A375 (cell line): ENCODE measurements at places on chromosomes 2 and 18. TPM values are rescaled to one million over a fixed set of nuclear protein-coding genes. Genes with fewer than 3 reads are reported as not detected.

Gene ASPRV1
- total RNA-seq = 0.34 and 0.61 TPM in 2 replicates

Gene CHRND
- total RNA-seq = not detected in 2 replicates

Gene ZNF396
- total RNA-seq = 0.72 and 1.4 TPM in 2 replicates

Gene CCL20
- 1.3 TPM in 1 of 2 replicates, not detected in the other for total RNA-seq

Gene LIMS3
- total RNA-seq = 0.11 TPM in 1 of 2 replicates, not detected in the other

Gene TUBA4B
- not detected in 2 replicates for total RNA-seq

Gene SERPINB10
- total RNA-seq = not detected in 2 replicates

Gene CRYBA2
- 4.2 TPM in 1 of 2 replicates, not detected in the other for total RNA-seq

Gene XDH
- total RNA-seq = 1.6 and 4.3 TPM in 2 replicates

Gene ANKRD12
- total RNA-seq = 9.8 and 24.3 TPM in 2 replicates

Gene TTC32
- total RNA-seq = 9.3 and 11.8 TPM in 2 replicates

Gene DNER
- 0.98 and 1.3 TPM in 2 replicates for total RNA-seq

Gene CFAP221
- total RNA-seq = not detected in 2 replicates

Gene CNGA3
- not detected in 2 replicates for total RNA-seq

Gene BMPR2
- total RNA-seq = 3.7 and 4.7 TPM in 2 replicates

Gene ARHGEF33
- not detected in 2 replicates for total RNA-seq

Gene PDE11A
- total RNA-seq = 0.04 and 0.19 TPM in 2 replicates

Gene FBXO11
- 34.0 and 36.2 TPM in 2 replicates for total RNA-seq

Gene SFTPB
- not detected in 2 replicates for total RNA-seq

Gene SIX2
- total RNA-seq = 0.38 TPM in 1 of 2 replicates, not detected in the other

Gene KCNG2
- not detected in 2 replicates for total RNA-seq

Gene KLHL30
- 0.04 and 0.08 TPM in 2 replicates for total RNA-seq

Gene CHRNG
- not detected in 2 replicates for total RNA-seq

Gene OSGEPL1
- 9.1 and 11.1 TPM in 2 replicates for total RNA-seq

Gene DYSF
- total RNA-seq = 1.0 and 1.7 TPM in 2 replicates

Gene MC5R
- 0.15 and 0.32 TPM in 2 replicates for total RNA-seq

Gene EN1
- 1.1 and 2.2 TPM in 2 replicates for total RNA-seq

Gene GAD1
- 7.2 and 8.1 TPM in 2 replicates for total RNA-seq

Gene FKBP1B
- total RNA-seq = 4.0 and 6.5 TPM in 2 replicates

Gene HAAO
- not detected in 2 replicates for total RNA-seq

Gene NFATC1
- 2.7 and 5.0 TPM in 2 replicates for total RNA-seq

Gene NEU2
- total RNA-seq = not detected in 2 replicates

Gene TTN
- total RNA-seq = 0.38 and 1.5 TPM in 2 replicates

Gene FIGN
- 0.61 and 0.68 TPM in 2 replicates for total RNA-seq

Gene NR4A2
- total RNA-seq = 7.3 and 7.6 TPM in 2 replicates

Gene HJURP
- 32.4 and 43.8 TPM in 2 replicates for total RNA-seq

Gene TFPI
- total RNA-seq = 3.0 and 6.7 TPM in 2 replicates

Gene UNC50
- 20.9 and 22.6 TPM in 2 replicates for total RNA-seq

Gene PROM2
- 0.15 and 0.66 TPM in 2 replicates for total RNA-seq

Gene ERMN
- total RNA-seq = not detected in 2 replicates

Gene EVA1A
- total RNA-seq = 35.2 and 37.8 TPM in 2 replicates

Gene SCN3A
- total RNA-seq = not detected in 2 replicates

Gene PIEZO2
- 0.79 and 3.7 TPM in 2 replicates for total RNA-seq

Gene NTSR2
- not detected in 2 replicates for total RNA-seq

Gene UGT1A9
- not detected in 2 replicates for total RNA-seq

Gene C1QL2
- not detected in 2 replicates for total RNA-seq

Gene DNAJC5G
- not detected in 2 replicates for total RNA-seq

Gene MCEE
- total RNA-seq = 10.8 and 14.5 TPM in 2 replicates

Gene APCDD1
- total RNA-seq = not detected in 2 replicates

Gene UGT1A8
- total RNA-seq = not detected in 2 replicates

Gene KCNJ3
- 0.04 TPM in 1 of 2 replicates, not detected in the other for total RNA-seq

Gene SETBP1
- 2.7 and 3.3 TPM in 2 replicates for total RNA-seq

Gene RAB27B
- total RNA-seq = 1.5 and 4.4 TPM in 2 replicates

Gene LRRC30
- not detected in 2 replicates for total RNA-seq
